Stimulated activated CD8-positive, alpha-beta memory T cell treated with anti-CD3 and anti-CD28 coated beads, Interleukin-4, amount 100 ng/mL, for 4 hours (primary cell): ENCODE measurements at places on chromosomes 1 and 21.

DNA sequence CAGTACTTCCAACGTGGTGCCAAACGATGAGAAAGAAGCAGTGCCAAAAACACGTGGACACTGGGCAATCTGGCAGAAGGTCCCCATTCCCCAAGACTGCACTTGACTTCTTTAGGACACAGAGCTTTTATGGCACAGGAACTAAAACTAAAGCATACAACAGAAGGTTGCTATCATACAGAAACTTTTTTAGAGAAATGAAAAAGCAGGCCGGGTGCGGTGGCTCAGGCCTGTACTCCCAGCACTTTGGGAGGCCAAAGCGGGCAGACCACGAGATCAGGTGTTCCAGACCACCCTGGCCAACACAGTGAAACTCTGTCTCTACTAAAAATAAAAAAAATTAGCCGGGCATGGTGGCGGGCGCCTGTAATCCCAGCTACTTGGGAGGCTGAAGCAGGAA, 43.0 kb downstream of the GNB1 start:
- DNase-seq: no peak

DNA sequence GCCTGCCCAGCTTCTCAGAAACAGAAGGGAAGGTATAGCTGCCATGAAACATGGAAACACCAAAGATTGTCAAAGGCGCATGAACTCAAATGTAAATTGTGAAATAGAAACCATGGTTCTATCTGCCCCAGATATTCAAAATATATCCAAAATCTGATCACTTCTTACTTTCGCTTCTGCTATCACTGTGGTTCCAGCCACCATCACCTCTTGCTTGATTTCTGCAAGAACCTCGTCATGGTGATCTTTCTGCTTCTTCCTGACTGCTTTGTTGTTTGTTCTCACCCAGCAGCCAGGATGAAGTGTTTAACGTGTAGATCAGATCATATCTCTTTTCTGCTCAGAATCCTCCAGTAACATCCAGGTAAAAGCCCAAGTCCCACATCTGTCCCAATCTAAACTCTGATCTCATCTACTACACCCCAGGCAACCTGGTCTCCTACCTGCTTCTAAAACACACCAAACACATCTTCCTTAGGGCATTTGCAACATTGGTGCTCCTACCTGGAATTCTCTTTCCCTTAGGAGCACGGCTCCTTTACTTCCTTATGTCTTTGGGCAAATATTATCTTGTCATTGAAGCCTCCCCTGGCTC, 10.5 kb upstream of the LMO4 start:
- no peak for DNase-seq

- no peak for DNase-seq
Observed at GRCh38 chr1:169711469-169712308, at the start of gene SELL. SELL (minus strand) TSS chr1:169711620; CDS start chr1:169711498, 122 bp downstream.

DNA sequence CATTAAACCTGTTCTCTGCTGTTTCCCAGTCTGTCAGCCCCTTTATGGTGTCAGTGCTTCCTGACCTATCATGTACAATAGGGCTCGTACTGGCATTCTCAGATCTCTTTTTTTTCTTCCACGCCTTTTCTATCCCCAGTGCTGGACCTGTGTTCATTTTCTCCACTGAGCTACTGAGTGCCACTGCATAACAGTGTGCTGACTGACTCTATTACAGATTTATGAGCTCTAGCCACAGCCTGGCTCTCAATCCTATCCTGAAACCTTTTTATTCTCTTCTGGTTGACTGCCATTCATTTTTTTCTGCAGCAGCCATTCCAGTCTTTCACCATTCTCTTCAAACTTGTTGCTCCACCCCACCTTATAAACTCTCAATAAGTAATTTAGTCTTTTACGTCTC, 59.6 kb upstream of the MACF1 start:
- DNase-seq: no peak

DNA sequence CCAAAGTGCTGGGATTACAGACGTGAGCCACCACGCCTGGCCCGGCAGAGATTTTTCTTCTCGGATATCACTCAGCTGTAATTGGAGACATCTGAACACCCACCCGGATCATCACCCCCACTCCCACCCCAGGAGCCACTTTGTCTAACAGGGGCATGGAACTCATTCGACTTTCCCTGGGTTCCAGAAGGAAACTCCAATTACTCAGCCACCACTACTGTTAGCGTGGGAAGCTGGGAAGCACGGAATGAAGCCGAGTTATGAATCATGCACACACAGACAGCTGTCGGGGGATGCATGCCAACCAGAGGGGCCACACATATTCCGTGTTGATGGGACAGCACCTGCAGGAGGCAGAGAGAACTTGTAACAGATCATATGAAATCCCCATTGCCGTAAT, 85.2 kb downstream of the HLCS start:
- no peak for DNase-seq

DNA sequence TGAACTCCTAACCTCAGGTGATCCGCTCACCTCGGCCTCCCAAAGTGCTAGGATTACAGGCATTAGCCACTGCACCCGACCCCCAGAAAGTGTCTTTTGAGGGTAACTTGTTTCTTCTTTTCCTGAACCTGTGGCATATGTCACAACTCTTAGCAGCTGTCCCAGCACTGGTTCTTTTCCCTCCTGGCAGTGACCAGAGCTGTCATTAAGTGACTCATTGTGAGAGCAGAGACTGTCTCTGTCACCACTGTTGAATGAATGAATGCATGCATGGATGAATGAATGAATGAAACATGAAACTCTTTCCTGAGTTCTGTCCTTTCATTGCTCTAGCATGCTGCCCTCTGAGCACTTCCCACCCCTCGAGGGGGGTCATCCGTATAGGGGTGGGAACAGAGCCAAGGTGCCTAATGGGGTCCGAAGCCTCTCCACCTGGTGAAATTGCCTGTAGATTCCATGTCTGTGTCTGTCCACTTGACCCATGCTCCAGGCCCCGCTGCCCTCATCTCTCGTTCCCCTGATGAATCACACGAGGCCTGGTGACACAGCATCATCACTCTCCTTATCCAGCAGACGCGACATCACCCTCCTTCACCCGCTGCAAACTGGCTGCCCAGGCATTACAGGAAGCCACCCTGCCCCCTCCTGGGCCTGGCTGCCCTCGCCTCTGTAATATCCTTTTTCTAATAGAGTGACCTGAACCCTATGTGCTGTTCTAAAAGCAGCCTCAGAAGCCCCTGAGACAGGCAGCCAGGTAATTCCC, 75.0 kb downstream of the IGSF21 start:
- DNase-seq: no peak
